RCC 7860 (cell line): ENCODE measurements at places on chromosomes 2 and 18.

DNA sequence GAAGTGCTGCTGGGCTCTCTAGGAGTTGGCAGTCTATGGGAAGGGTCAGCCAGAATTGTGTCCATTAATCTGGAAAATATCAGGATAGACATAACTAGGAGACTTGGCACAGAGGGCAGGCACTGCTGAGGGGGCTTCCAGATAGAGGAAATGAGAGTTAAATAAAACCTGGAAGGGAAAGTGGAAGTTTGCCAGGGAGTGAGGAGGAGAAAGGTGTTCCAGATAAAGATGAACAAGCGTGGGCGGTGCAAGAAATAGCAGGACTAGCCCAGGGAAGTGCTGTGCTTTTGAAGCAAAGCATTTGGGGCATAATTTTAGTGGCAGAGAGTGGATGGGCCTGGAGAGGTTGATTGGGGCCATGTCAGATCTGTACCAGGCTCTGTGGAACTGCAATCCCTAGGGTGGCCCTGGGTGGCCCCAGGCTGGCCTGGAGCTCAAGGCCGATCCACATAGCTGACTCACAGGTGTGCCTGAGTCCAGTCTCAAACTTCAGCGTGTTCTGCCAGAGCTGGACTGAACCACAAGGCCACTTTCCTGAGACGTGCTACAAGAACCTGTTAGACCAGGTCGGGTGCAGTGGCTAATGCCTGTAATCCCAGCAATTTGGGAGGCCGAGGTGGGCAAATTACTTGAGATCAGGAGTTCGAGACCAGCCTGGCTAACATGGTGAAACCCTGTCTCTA is 26.9 kb downstream of the GALM start:
- DNase-seq: no peak

DNA sequence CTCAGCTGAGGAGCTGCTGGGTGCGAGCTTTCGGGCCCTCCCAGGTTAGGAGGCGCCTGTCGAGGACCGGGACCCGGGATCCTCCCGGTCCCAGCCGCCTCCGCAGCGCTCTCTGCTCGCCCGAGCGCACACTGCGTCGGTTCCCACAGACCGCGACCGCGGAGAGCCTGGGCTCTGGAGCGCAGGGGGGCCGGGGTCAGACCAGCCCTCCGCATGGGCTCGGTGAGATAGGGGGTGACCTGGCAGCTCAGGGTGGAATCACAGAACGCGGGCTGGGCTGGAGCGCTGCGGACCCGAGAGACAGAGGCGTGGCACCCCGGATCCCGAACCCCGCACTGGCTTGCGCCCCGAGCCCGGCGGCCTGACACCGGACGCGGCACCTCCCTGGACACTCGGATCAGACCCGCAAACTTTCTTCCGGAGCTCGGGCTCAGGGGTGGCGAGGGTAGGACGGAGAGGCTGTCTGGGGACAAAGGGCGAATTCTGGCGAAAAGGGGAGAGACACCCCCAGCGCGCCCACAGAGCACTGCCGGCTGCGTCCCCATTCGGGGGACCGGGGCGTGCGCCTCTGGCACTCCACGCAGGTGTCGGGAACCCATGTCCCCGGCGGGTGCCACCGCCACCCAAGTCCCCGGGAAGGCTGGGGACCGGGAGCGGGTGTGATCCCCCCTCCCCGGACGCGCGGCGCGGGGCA is 612 bp downstream of the DIPK1C start:
- DNase-seq: no peak

GRCh38 chr18:3541549-3542386 is 91.8 kb downstream of the TGIF1 start:
- no peak for DNase-seq

DNA sequence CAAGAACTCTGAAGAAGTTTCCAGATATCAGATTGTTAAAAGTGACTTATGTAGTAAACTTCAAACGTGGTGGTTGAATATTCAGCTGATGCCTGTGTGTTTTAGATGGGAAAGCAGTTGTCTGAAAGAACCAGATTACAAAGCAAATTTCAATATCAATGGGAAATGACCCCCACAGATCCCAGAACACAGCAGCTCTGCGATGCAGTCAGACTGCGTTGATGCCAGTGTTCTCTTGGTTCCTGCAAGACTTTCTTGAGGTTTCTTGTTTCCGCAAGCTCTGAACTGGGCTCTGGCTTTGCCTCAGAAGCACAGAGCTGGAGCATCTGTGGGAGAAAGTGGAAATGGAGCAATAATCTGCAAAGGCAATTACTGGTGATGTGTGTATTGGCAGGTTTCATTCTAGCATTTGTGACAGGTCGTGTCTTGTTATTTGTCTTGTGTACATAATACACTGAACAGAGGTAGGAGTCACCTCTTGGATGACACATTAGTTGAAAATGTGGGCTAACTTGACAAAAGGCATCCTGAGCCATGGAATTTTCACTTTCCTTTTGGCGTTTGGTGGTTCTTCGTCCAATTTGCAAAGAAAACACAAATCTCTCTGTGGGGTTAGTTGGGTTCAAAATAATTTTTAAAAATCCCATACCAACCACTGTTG is 10.8 kb upstream of the LYPD6B start:
- no peak for DNase-seq

GRCh38 chr2:39216346-39217191 is 27.2 kb downstream of the CDKL4 start:
- no peak for DNase-seq

- no peak for DNase-seq
Observed at GRCh38 chr2:215722986-215723630, 287.2 kb upstream of the FN1 start.

DNA sequence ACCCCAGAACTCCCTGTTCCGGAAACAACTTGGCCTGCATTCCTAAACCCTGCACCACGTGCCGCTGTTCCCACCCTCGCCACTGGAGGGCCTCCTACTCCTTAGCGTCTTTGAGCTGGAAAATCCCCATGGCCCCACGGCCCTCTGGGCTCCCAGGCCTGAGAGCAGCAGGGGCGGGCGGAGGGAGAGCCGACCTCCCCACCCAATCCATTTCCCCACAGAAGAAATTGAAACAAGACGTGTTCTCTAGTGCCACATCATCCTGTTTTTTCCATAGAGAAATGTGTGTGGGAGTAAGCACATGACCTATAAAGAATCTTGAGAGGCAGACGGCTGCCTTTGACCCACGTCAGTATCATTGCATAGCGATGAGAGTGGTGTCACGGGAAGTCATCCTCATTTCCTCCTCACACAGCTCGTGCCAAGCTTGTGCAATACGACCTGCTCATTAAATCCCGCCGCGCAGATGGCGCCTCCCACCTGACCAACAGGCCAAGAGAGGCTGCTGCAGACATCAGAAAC is 79.2 kb downstream of the LAMA1 start:
- peak; percentile 77 for DNase-seq

GRCh38 chr2:38159597-38159996 is 83.6 kb upstream of the CYP1B1 start:
- no peak for DNase-seq

- DNase-seq: no peak
Observed at GRCh38 chr2:44001716-44002115, 5.9 kb upstream of the LRPPRC start.

DNA sequence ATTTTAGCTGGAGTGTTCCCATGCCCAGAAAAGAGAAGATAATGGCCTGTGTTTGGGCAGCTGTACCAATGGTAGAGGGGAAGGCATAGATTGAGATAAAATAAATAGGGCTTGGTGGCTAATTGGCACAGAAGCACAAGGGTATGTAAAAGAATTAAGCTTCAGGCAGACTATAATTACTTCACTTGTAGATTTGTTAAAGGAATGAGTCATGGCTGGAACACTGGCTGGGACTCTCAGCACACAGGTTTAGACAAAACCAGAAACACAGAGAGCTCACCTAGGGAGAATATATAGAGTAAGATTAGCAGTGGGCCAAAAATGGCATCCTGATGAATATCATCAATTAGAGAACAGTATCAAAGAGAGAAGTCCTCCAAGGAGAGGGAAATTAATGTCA is 198.3 kb upstream of the FIGN start:
- no peak for DNase-seq

DNA sequence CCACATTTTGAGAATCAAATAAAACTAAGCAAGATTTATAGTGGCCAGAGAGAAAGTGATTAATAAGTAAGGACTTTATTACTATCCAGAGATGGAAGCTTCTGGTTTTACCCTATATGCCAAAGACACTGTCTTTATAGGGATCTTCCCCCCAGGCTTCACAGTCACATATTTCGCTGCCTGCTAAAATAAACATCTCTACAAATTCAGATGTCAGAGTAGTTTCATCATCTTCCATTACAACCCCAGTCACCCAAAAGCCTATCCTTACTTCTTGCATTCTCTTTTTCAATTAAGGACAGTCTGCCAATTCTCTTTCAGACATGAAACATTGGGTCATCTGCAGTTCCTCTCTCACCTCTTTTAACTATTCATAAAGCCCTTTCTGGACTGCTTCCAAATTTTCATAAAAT is 28.3 kb downstream of the CREB1 start:
- no peak for DNase-seq

DNA sequence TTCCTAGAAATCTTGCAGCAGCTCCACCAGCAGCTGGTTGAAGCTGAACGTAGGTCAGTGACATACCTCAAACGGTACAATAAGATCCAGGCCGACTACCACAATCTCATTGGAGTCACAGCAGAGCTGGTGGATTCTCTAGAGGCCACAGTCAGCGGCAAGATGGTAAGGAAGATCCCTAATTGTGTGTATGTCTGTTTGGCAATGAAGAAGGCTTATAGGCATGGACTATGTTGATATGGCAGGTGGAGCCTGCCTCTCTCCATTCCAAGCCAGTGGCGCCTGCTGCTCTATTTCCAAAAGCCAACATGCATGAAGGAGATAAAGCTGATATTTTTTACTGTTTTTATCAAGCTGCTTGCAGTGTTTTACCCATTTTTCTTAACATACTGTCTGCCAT is 36.8 kb downstream of the ARMC9 start:
- DNase-seq: no peak

- DNase-seq: no peak
Observed at GRCh38 chr2:75528221-75528977, 32.3 kb downstream of the EVA1A start.

- no peak for DNase-seq
Observed at GRCh38 chr2:39608686-39609441, 56.9 kb upstream of the TMEM178A start.

GRCh38 chr2:109399066-109399465 is 214.7 kb downstream of the SEPTIN10 start:
- no peak for DNase-seq

- no peak for DNase-seq
Observed at GRCh38 chr2:9613291-9613690, 17.5 kb downstream of the YWHAQ start.

DNA sequence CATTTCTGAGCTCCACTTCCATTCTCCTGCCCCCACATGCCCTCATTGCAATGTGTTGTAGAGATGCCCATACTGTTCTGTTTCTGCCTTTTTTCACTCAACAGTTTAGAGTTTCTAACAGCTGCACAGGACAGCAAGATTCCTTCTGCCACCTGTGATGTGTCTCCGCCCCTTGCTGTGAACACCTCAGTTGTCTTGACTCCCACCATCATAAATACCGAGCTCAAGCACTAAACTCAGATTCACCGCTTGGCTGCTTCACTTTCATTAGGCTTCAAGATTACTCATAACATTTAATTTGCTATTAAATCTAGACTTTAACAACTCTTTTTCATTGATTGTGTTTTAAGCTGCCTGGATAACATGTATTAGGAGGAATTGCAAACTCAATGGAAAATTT is 141.0 kb downstream of the MAP2 start:
- no peak for DNase-seq

DNA sequence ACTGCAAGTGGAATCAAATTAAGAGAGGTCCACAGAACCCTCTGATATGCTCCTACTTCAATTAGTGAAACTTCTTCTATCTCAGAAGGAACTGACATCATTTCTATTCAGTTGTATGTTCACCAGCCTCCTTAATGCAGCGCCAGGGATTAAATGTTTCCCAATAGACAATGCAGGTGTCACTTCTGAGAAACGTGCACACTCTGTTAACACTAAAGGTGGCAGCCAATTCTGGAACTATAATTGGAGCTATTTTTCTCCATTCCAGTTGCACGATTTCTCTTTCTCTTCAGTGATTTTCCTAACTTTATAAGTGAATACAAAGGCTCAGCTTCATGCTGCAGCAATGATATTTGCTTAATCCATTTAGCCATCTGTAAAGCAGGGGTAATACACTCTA is 821.9 kb downstream of the TDRD15 start:
- DNase-seq: no peak

DNA sequence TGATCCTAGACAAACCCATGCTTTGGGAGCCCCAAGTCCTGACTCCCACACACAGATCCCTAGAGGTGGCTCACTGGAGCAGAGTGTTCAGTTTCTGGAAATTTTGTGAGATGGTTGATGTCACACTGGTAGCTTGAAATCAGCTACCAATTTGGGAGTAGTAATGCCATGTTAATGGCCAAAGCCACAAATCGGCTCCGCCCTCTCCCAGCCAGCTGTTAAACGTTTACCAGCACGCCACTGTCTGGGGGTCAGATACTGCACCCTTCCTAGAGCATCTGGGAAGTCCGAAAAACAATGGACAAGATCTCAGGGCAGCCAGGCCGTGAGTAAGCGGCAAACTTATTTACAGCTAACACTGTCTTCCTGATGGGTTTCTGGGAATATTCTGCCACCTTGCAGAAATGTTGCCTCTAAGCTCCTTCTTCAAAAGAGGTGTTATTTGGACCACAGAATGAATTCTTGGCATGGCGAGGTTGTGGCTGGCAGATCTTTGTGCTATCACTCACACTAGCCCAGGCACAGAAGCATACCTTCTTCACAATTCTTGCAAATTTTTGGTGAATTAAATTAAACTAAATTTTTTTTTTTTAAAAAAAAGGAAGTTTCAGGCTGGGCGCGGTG is 60.2 kb upstream of the FZD7 start:
- DNase-seq: no peak

DNA sequence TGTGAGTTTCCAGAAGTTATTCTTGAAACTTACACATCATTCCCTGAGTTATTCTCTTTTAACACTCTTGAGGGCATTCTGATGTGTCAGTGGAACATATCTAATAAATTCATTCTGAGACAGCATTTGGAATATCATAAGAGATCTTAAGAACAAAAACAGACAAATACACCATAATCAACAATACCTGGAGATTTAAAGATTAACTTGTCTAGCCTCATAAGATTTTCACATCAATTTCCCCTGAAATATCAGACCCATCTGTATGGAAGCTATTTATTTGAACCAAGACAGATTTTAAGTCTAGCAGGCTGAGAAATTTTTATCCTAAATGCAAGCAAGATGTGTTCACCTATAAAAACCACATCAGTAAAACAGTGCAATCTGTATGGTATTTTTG is 181.6 kb downstream of the NYAP2 start:
- no peak for DNase-seq

DNA sequence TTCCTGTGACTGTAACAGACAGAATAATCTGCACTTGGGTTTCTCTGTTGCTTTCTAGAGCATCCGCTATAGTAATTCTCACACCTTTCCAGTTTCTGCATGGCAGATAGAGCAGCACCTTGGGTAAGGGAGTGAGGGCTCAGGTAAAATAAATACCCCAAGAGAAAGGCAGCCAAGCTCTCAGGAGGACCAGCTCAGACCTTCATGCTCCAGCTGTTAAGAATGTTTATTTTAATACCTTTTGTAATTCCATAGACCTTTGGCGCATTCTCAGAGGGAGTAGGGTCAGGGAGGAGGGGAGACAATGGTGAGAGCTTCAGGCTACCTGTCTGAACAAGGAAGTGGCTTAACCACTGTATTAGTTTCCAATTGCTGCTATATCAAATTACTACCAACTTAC is 16.2 kb upstream of the TMEM178A start:
- no peak for DNase-seq

GRCh38 chr2:150339951-150340350 is 147.5 kb downstream of the RND3 start:
- no peak for DNase-seq

- no peak for DNase-seq
Observed at GRCh38 chr2:208253600-208254117, 1.2 kb downstream of the IDH1 start.
